ENCODE measurements at places on chromosomes 2 and 18.

- no peak for DNase-seq
Observed at GRCh38 chr2:152583512-152584229, 133.6 kb downstream of the PRPF40A start.

DNA sequence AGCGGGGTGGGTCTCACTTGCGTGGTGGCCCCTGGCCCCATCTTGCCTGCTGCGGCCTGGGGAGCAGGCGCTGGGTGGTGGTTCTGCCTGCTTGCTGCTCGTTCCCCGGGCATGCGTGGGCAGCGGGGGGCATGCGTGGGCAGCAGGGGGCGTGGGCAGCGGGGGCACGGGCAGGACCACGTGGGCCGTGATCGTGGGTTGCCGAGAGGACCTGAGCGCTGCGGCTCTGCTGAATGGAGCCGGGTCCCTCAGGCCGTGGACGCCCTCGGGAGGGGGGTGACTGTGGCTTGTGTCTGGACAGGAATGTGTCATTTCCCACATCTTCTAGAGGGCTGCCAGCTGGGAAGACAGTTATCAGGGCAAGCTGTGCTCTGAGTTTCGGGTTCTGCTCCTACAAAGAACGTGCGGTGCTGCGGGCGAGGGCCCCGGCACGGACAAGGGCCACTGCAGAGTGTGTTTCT lies 8.3 kb upstream of the GAL3ST2 start:
- DNase-seq: no peak

DNA sequence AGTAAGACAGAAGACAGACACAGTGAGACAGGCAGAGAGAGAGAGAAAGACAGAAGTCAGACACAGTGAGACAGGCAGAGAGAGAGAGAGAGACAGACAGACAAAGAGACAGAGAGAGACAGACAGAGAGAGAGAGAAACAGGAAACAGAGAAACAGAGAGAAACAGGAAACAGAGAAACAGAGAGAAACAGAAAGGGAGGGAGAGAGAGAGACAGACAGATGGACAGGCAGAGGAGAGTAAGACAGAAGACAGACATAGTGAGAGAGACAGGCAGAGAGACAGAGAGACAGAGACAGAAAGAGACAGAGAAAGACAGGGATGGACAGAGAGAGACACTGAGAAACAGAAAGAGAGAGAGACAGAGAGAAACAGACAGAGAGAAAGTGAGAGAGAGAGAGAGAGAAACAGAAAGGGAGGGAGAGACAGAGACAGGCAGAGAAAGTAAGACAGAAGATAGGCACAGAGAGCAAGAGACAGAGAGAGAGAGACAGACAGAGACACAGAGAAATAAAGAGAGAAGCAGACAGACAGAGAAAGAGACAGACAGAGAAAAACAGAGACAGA lies 109.3 kb upstream of the ANKRD30BL start:
- DNase-seq: no peak

GRCh38 chr2:99509387-99509786 lies 19.6 kb upstream of the REV1 start:
- DNase-seq: no peak

- DNase-seq: no peak
Observed at GRCh38 chr18:24428709-24429108, 2.2 kb downstream of the IMPACT start.

DNA sequence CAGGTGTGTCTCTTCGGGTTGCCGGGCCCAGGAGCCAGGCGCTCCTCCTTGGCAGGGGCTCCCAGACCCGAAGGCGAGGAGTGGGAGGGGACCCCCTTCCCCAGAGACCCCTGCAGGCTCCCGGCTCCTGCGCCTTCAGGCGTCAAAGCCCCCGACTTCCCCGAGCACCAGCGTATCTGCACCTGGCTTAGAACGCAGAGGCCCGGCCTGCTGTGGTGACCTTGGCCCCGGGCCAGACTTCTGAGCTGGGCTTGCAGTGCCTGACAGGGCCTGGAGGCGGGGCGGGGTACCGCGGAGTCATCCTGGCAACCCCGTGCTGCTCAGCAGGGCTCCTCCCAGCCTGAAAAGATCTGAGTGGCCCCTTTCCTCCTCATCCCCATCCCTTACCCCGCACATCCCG lies 27.0 kb downstream of the SKA1 start:
- DNase-seq: peak; percentile 39

GRCh38 chr2:241007880-241008710 lies 9.7 kb downstream of the SNED1 start:
- DNase-seq: peak; percentile 24

- no peak for DNase-seq
Observed at GRCh38 chr2:36178384-36178783, 177.2 kb upstream of the CRIM1 start.

- peak; percentile 50 for DNase-seq
Observed at GRCh38 chr2:171086352-171087290, 74.1 kb downstream of the TLK1 start.

Data from stimulated activated CD8-positive, alpha-beta memory T cell treated with anti-CD3 and anti-CD28 coated beads, Interleukin-4, amount 100 ng/mL, for 48 hours (primary cell).